GM12878 (cell line): ENCODE measurements at places on chromosomes 6 and 20.

DNA sequence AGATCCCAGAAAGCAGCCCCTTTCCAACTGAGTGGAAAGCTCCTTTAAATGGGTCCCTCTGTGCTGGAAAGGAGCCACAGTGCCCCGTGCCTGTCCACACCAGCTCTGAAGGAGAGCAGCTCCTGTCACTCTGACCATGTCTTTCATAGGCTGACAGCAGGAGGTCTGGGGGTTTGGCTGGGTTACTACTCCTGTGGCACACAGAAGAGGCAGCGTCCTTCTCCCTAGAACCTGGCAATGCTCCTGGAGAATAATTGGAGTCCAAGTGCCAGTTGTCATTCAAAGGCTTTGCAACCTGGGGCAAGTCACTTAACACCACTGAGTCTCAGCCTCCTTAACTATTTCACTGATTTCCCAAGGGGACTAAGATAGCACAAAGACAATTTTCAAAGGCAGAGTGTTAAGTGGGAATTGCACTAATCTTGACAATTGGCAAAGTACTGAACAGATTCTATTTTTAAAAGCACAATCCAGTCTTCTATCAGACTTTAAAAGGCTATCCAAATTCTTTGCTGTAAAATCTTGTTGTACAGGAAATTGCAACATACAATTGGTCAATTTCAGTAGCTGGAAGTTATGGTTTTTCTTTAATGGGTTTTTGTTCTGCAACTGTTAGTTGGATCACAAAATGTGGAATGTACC, 457.2 kb downstream of the KIF16B start:
- DNase-seq: no peak

GRCh38 chr20:2236256-2236655, 59.5 kb upstream of the TGM3 start:
- no peak for DNase-seq

DNA sequence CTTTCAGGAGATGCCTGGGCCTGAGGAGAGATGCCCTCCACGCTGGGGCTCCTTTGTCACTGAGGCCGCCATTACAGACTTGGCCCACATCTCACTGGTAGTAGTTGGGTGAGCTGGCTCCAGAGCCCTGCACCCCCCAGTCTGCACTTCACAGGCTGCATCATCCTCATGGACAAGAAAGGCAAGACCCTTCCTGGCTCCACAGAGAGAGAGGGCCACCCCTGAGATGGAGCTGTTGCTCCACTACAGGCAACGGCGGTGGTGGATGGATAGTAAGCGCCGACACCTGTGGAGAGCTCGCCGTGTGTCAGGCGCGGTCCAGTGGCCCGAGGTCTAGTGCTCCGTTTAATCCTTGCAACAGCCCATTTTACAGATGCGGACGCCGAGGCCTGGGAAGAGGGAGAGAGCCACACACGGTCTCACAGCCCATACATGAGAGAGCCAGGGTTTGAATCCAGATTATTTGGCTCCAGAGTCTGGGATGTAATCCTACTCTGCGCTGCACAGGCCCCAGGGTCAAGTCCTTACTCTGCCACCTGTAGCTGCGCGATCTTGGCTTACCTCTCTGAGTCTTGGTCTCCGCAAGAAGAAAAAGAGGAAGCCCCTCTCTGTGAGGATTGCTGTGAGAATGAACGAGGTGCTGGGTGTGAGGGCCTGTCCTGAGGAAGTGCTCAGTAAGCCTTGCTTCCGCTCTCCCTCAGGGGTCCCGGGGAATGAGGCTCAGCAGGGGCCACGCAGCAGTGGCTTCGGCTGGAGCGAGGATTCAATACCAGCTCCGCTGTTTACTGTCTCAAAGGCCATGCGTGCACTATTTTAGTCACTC, 34.5 kb downstream of the SPDEF start:
- no peak for DNase-seq

GRCh38 chr6:129695373-129696027, 14.5 kb downstream of the ARHGAP18 start:
- no peak for DNase-seq

- no peak for DNase-seq
Observed at GRCh38 chr20:46303176-46303956, 4.9 kb downstream of the CDH22 start.

DNA sequence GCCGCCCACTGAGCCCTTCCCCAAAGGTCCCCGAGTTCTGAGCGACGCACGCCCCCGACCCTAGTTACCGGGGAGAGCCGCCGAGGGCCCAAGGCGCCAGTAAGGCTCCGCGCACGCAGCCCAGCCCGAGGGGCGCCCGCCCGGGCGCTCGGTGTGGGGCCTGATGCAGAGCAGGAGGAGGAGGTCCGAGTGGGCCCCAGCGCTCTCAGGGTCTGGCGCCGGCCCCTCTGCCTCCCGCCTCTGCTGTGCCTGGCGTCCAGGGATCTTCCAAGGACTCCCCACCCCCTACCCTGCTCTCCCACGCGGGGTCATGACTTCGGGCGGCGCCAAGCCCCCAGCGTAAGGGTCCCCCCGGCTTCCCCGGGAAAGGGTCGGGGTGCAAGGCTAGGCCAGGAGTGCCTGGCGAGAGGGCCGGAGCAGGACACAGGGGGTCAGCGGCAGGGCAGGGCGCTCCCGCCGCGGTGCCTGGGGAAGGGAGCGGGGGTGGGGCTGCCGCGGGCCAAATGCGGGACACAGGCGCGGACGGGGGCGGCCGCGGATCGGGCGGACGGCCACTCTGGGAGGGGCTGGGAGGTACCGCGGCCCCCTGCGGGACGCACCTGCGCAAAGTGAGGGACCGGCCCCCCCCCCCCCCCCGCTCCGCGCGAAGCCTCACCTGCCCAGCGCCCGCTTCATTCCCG, 637 bp downstream of the ABHD12 start:
- DNase-seq: no peak

- DNase-seq: no peak
Observed at GRCh38 chr6:169269180-169270076, 15.8 kb upstream of the THBS2 start.
